ENCODE measurements at places on chromosomes 7 and 10.

GRCh38 chr7:18201350-18201749 is 173.7 kb upstream of the PRPS1L1 start:
- no peak for DNase-seq

- DNase-seq, result no peak
Measured at GRCh38 chr7:148163246-148163645, 427.3 kb upstream of the C7orf33 start.

- no peak for DNase-seq
Measured at GRCh38 chr10:69583106-69583505, 9.9 kb upstream of the NEUROG3 start.

- no peak for DNase-seq
Measured at GRCh38 chr10:90856964-90857634, 740 bp downstream of the HTR7 start.

GRCh38 chr10:111338805-111339204 is 262.0 kb downstream of the ADRA2A start:
- no peak for DNase-seq

DNA sequence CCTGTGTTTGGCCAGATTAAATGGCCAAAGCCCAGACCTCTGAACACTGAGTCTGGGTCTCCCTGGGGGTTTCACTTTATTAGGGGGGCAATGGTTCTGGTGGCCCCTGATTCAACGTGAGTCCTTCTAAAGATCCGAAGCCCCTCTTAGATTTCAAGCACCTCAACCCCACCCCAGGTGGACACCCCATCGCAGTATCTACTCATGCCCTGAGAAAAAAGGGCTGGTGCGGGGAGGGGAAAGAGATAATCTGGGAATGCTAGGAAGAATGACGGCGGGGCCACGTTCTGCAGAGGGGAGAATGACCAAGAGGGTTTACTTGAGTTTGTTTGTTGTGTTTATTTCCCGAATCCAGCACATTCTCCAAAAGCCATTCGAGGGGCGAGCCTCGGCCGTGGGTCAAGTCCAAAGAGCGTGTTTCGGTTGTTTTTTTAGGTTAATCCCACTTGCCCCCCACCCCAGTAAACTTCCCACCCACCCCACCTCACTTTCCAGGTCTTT is 832 bp downstream of the PDLIM1 start:
- DNase-seq, result no peak

DNA sequence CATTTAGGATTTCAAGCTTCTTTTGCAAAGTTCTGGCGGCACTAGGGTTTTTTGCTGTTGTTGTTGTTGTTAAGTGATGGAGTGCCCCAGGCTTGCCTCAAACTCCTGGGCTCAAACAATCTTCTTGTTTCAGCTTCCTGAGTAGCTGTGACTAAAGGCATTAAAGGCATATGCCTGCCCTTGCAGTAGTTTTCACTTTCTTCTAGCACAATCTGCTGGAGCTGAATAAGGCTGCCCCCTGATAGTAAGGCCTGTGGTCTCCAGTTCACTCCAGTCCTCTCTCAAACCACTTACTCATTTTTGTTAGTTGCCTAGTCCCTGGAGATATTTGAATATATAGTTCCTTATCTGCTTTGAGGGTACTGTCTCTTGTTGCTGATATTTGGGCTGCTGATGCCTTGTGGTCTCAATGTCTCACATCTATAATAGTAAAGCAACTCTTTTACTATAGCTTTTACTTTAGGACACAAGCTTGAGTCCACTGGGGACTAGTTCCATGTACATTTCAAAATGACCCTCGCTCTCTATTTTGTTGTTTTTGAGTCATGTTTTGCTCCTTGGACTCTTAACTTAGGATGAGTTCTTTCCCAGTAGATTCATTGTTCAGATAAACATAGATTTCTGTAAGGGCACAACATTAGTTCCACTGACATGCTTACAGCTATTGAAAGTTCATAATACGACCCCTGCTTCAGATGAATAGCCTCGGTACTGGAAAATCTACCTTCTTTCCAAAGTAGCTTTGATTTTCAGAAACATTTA is 25.5 kb downstream of the PHF14 start:
- no peak for DNase-seq

GRCh38 chr10:69332278-69333010 is 54.1 kb downstream of the HK1 start:
- no peak for DNase-seq

DNA sequence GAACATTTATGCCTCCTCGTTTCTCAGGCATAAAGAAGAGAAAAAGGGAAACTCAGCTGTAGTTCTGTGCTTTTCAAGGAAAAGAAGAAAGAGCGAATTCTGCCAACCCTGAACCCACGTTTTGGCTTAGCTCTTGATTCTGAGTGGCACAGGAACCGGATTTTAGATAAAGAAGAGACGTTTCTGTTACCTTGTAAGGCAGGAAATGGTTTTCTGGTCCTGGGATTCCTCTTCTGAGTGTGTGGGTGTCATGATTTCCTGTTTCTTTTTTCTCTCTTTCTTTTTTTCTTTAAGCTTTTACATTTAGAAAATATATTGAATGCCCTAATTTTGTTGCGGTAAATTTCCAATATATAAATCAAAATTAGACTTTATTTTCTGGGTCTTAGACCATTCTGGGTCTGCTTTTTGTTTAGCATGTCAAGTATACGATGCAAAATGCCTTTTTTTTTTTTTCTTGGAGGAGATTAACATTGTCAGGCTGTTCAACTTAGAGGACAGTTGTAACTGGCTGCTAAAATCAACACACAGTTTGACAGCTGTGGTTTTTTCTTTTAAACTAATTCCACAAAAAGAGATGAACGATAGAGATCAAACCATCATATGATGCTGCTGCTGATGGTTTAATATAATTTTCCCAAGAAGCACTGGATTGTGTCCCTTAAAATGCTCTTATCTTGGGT is 190.8 kb downstream of the GATA3 start:
- DNase-seq, result no peak

GRCh38 chr7:70436790-70437350 is 695.1 kb upstream of the GALNT17 start:
- DNase-seq, result no peak

DNA sequence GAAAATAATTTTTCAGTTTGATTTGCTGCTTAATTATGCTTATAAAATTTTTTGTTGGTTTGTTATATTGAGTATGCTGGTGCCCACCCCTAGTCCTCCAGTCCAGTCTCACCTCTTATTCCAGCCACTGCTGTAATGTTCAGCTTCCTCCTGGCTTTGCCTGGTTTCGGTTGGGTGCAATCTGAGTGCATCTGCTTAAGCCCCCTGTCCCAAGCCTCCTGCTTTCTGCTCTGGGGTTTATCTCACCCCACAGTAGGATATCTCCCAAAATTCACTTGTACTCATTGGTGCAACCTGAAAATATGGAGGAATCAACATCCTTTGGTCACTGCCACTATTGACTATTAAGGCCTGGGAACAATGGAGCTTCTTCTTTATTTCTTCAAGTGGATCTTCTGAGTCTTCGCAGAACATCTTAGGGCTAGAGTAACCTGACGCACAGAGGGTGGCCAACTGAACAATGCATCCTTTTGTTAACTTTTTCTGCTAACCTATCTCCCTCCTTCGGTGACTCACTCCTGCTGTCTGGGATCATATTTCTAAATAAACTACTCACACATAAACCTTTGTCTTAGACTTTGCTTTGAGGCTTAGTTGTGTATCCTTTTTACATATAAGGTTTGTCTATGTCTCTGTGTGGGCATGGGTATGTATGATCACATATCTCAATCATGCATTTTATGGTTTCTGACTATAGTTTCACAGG is 19.1 kb upstream of the SOSTDC1 start:
- DNase-seq, result no peak

GRCh38 chr10:127577376-127578258 is 28.5 kb downstream of the NPS start:
- no peak for DNase-seq

DNA sequence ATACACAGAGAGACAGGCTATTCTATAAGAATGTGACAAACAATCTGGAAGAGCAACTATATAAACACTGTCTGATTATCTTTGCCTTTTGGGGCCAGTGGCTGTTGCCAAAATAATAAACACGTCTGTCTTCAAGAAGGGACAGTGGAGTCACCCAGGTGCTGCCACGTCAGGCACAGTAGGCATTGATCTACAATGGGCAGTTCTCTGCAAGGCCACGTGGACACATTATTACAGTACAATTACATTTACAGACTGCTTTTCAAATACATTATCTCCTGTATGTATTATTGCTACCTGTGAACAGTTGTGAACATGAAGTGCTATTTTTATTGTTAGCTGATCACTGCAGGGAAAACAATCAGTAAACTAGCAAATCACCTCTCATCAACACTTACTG is 14.0 kb downstream of the DNMBP start:
- no peak for DNase-seq

DNA sequence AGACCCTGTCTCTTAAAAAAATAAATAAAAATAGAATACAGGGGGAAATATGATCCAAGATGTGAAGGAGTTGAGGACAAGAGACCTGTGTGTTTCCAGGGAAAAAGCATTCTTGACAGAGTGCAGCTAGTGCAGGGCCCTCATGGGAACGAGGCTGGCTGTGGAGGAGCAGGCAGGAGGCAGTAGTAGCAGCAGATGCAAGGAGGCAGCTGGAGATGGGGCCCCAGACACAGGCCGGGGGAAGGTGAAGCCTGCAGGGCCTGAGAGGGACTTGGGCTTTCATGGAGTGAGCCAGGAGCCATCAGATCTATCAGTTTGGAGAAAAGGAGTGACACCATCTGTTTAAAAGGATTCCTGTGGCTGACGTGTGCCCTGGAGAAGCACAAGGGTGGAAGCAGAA is 71.4 kb upstream of the ZNF438 start:
- DNase-seq, result no peak

DNA sequence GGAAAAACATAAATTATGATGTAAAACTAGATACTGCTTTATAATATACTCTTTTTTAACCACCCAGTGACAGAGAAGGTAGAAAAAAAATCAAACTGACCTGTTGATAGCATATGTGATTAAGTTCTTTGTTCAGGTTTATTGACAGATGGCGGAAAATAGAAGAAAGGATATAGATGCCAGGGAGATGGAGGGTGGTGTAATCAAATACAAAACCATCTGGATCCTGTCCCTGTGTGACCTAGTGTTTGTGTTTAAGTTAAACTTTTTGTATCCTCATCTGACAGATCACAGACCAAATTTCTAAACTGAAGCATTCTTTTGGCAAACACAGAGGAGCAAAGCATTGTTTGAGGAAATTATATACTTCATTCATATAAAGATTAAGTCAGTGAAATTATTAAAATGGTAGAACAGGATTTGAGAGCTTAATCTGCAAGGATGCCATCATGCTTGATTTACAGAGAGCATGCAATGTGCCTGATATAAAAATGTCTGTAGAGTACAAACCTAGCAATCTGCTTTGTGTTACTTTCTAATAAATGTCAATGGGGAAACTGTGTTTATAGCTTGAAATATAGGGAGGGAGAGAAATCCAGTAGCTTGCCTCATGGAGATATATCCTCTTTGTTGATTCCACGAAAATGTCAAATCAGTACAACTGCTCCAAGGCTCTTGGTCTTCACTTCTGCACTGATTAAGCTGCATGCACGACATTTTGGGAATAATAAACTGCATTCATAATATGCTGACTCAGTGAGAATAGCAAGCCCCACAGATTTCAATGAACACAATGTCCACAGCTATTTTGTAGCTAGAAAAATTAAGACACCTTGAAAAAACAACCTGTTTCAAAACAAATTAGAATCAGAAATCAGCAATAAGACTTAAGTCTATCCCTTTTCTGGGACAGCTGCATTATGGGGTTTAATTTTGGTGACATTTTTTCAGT is 39.0 kb downstream of the SEM1 start:
- no peak for DNase-seq

DNA sequence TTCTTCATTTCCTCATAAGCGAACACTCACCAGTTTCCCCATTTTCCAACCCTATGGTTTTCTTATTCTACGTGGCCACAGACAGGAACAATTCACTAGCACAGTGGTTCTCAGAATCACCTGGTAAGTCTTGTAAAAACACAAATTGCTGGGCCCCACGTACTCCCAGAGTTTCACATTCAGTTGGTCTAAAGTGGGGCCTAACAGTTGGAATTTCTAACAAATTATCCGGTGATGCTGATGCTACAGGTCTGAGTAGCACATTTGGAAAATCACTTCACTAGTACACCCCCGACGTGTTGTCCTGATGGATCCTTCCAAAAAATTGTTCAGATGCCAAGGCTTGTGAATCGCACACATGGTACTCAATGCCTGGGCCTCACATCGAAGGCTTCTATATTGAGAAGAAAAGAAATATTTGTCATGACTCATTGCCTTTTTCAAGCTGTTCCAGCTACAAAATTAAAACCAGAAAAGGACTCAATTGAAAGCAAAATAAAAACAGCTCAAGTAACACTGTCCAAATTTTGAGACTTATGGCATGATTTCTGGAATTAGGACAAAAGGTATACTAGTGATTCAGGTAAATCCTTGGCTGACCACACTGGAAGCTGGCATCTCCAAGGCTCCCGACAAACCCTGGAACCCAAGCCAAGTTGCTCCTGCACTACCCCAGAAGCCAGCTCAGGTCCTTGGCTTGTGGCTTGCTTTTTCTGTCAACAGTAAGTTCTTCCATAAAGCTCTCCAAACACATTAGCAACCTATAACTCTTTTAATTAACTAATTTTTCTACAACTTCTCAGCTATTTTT is 12.9 kb upstream of the VIM start:
- DNase-seq, result no peak

DNA sequence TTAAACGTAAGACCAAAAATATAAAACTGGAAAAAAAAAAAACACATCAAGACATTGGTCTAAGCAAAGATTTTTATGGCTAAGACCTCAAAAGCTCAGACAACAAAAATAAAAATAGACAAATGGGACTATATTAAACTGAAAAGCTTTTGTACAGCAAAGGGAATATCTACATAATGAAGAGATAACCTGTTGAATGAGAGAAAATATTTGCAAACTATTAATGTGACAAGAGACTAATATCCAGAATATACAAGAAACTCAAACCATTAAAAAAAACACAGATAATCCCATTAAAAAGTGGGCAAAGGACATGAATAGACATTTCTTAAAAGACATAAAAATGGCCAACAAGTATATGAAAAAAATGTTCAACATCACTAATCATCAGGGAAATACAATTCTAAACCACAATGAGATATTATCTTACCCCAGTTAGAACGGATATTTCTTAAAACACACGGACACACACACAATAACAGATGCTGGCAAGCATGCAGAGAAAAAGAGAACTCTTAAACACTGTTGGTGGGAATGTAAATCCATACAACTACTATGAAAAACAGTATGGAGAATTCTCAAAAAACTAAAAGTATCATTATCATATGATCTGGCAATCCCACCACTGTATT is 28.8 kb downstream of the CNOT4 start:
- no peak for DNase-seq

DNA sequence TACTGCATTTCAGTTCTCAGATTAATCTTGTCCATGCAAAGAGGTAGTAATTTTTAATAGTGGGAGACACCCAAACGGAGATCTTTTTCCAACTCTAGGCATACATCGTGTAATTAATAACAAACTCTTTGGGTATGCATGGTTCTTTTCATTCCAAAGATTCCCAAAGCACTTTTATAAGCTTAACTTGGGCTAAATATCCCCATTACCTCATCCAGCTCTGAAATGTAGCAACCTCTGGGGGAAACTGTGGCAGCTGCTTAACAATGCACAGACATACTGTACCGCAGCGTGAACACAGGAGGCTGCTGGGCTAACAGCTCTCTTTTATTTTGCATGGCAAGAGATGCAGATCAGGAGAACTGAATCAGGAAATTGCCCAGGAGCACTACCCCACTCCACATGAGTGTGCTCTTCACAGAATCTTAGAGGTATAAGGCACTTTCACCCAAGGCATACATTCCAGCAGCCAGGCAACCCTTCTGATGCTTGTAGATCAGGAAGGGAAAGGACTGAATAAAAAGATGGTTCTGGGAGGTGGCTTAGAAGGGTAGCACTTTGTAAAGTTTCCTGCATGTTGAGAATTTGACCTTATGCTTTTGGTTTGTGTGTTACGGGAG is 114.4 kb upstream of the GLI3 start:
- DNase-seq, result no peak

Measured in T-helper 1 cell (primary cell).